ENCODE measurements at places on chromosomes 1 and 21.

DNA sequence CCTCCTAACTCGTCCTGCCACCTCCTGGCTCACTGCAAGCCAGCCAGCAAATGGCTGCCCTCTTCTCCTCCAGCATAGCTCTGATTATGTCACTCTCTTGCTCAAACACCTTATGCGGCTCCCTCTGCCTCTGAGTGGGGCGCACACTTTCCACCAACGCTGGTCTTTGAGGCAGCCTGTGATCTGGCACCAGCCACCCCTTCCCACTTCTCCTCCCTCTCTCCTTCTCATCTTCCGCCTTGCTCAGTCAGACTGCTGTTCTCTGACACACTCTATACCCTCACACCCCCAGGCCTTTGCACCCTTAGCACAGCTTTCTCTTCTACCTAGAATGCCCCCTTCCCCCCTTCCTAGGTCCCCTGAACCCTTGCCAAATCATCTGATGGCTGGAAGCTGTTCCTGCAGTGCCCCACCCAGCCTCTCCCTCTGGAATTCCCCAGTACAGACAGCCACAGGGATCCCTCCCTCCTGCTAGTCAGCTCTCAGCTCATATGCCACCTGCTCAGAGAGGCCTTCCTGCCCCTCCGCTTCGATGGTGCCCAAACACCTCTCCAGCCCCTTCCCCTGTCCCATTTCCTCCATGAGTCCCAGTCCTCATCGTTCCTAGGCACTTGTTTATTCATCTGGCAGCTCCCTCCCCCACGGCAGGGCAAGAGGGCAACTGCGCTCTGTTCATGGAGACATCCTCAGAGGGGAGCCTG, 21.7 kb upstream of the PEF1 start:
- DNase-seq, result no peak

- DNase-seq, result no peak
Measured at GRCh38 chr21:45132841-45133573, 58.6 kb downstream of the ADARB1 start.

GRCh38 chr1:225872075-225872430, 10.1 kb downstream of the TMEM63A start:
- no peak for DNase-seq

DNA sequence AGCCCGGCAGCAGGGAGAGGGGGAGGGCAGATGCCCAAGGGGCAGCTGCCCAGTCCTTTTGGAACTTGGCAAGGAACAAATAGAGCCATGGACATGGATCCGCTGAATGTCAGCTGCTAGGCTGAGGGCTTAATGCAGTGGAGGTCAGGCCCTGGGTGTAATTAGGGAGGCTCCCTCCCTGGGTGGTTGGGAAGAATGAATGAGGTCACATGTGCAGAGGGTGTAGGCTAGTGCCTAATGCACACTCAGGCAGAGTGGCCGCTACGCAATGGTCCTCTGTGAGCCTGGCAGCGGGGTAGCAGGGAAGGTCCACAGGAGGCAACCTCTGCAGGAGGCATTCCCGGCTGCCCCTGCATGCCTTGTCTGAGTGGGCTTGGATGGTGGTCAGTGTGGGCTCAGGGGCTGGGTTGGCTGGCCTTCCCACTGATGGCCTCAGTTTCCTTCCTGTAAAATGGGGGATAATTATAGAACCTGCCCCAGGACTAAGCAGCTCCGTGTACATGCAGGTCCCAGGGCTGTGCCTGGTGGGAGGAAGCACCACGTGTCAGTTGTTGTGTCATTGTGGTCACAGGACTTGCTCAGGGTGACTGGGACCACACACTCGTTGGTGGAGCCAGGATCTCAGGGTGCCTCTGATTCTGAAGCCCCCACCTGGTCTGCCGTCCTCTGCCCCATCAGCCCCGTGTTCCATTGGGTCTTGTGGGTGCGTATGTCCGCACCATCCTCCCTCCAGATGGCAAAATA, 81.6 kb upstream of the ACTL8 start:
- DNase-seq, result no peak

DNA sequence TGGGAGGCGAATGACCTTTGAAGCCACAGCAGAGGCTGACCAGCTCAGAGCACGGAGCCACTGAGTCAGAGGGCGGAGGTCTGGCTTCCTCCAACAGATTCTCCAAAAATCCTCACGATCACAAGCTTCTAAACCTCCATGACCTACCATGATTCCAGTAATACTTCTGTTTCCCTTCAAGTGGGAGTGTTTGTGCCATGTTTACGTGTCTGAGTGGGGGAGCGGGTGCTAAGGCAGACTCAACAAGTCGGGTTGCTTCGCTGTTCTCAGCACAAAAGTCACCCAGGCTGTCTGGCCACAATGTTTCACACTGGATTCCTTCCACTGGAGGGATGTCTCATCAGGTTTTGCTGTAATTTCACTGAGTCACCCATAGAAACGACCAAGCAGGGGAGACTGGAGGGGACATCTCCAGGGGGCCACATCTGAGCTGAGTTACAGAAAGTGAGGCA, 86.2 kb downstream of the SLC66A1 start:
- DNase-seq, result no peak

- DNase-seq, result no peak
Measured at GRCh38 chr21:42913476-42913875, 12.0 kb downstream of the ERVH48-1 start.

- DNase-seq, result no peak
Measured at GRCh38 chr1:196951711-196952394, 8.3 kb downstream of the CFHR2 start.

GRCh38 chr1:181112071-181112929, 23.8 kb downstream of the IER5 start:
- no peak for DNase-seq

DNA sequence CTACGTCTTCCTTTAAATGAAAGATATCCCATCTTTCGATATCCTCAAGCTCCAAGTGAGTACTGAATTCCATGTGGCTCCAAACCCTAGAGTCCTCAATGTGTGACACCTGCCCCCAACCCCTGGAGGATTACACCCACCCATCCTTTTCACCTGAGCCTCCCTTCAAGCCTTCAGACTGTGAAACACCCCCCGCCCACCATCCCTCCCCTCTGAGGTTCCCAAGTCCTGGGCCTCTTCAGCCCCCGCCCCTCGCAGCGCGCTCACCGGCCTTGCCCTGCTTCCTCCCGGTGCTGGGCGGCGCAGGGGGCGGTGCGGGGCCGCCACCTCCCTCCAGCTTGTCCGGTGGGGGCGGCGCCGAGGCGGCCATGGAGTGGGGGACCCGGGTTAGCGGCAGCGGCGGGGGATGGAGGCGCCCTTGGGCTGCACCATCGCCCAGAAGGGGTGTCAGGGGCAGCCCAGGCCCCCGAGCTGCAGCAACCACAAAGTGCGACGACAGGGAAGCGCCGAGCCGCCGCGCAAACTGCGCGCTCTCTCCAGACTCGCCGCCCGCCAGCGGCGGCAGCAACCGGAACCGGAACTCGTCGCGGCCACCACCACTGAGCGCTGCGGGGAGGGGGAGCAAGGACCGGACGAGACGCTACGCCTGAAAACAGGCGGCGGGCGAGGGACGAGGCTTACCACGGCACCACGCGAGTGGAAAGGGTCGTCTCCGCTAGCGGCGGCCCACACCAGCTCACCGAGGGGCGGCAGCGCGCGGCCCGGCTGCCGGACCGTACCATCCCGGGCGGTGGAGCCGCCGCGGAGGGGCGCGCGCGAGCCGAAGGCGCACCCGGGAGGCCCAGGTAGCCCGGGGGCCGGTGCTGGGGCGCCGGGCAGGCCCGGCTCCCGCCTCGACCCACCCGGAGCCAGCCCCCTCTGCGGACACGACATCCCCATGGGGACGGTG, at the start of gene PYGO2:
Gene PYGO2, minus strand, starts transcription at position 576 of the 949 bp plus-strand sequence. Its CDS starts 206 bp downstream, at position 370.
- DNase-seq, result peak; percentile 67

GRCh38 chr1:107532318-107532717, 391.5 kb downstream of the NTNG1 start:
- no peak for DNase-seq

DNA sequence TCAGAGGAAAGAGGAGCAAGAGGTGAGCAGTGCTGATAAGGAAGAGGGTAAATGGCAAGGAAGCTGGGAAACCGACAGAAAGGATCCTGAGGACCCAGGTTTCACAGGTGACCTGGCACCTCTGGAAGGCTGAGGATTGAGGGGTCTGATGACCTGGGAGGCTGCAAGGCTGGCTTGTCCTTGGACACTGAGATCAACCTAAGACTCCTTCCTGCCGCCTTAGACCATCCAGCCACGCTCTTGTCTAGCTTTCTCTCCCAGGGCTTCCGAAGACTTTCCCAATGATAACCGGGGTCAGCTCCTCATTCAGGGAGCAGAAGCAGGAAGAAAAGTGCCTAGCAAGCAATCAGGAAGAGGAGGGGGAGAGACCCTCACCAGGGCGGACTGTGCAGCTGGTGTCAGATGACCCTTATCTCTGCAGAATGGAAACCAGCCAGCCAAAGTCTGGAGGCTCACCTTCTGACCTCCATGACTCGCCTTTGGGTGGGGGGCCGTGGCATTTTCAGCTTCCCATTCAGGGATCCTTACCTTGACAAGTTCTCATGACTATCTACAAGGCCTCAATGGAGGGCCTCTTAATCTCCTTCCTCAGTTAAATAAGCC, 77.7 kb downstream of the CAPZB start:
- no peak for DNase-seq

- peak; percentile 47 for DNase-seq
Measured at GRCh38 chr1:6423321-6423999, 1.1 kb upstream of the ESPN start.

GRCh38 chr1:26358411-26359384, 4.8 kb upstream of the CRYBG2 start:
- no peak for DNase-seq

DNA sequence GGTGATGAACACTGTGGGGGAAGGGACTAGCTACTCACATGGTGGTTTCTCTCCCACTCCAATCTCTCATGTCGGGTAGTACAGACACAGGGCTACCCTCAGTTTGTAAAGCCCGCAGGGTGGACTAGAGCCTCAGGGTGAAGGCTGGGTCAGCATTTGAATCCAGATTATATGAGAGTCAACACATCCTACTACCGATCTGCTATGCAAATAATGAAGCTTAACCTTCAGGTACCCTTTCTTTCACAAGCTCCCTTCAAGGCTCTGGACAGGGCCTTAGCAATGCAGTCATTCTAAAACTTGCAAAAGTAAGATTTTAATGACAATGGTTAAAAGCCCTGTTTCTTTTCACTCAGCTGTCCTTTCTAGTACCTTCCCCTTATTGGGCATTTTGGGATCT, 5.5 kb upstream of the ZBED6 start:
- no peak for DNase-seq

- DNase-seq, result no peak
Measured at GRCh38 chr1:59027177-59027576, 243.3 kb upstream of the JUN start.

DNA sequence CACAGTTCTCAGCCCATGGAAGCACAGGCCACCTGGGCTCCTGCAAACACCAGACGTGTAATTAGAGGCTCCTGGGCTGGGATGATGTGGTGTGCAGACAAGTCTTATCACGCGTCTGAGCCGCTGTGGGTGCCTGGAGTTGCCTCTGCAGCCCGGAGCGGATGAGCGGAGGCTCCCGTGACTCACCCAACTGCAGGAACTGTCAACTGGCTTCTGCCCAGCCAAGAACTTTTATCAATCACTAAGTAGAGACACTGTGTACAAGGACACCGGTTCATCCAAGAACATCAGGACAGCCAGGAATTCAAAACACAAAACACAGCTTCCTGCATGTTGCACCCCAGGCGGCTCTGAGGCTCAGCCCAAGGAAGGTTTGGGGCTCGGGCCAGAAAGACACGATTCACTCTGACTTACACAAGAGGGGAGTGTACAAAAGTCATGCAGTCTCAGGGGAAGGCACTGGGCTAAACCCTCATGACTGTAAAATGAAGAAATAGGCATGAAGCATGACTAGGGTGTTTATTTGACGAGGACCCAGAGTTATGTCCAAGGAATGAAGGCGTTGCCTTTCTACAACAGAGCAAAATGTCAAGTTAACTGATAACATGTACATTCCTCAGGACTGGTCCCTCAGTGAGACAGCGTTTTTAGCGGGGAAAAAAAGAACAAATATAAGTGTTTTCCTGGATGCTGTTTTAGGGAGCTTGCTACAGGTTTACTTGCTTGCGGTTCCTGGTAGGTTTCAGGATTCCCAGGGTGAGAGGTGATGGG, 21.1 kb downstream of the ERRFI1 start:
- DNase-seq, result no peak

- no peak for DNase-seq
Measured at GRCh38 chr1:113012149-113012548, 56.2 kb upstream of the SLC16A1 start.

DNA sequence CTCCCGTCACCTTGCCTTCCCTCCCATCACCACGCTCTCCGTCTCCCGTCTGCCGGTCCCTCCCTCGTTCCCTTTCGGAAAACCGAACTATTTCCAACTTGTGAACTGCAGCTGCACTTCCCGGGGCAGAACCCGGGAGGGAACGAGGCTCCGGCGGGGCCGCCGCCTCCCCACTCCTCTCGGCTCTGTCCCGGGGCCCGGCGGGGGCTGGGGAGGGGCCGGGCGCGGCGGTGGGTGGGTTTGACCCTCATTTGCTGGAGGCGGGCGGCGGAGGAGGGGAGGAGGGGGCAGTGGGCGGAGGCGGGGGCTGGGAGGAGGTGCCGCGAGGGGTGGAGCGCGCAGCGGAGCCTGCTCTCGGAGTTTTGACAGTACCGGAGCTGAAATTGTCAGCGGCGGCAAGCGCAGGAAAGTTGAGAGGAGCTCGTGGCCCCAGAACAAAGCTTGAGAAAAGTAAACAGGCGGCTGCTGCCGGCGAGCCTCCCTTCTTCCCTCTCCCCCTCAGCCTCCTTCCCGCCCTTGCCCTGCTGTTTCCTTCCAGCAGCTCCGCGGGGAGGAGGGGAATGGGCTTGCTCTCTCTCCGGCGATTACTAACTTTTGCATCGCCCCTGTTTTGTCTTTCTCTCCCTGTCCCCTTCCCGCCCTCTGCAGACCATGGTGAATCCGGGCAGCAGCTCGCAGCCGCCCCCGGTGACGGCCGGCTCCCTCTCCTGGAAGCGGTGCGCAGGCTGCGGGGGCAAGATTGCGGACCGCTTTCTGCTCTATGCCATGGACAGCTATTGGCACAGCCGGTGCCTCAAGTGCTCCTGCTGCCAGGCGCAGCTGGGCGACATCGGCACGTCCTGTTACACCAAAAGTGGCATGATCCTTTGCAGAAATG, 2.9 kb downstream of the LMO4 start:
- DNase-seq, result peak; percentile 8
